ENCODE measurements at places on chromosomes 6 and 20. TPM values are rescaled to one million over a fixed set of nuclear protein-coding genes. Genes with fewer than 3 reads are reported as not detected.

GRCh38 chr20:32433311-32434021 lies 75.3 kb downstream of the ASXL1 start:
- H3K4me3 ChIP-seq = no peak overlapping the region
- no peaks in the 10 kb centered on the region for H3K27me3 ChIP-seq
- DNase-seq = no peak
- H3K4me1 ChIP-seq = peaks cover 3% of the 10 kb centered on the region
- H3K36me3 ChIP-seq = peaks cover 70% of the 10 kb centered on the region

- no peak overlapping the region for H3K4me3 ChIP-seq
- no peak overlapping the region for H3K27ac ChIP-seq
- peaks cover 25% of the 10 kb centered on the region for H3K27me3 ChIP-seq
- H3K36me3 ChIP-seq = no peaks in the 10 kb centered on the region
- no peak for DNase-seq
These were observed 22.0 kb downstream of the ZNF334 start for GRCh38 chr20:46491354-46491753.

GRCh38 chr6:128172081-128172480 lies 271.2 kb upstream of the THEMIS start:
- no peak overlapping the region for H3K4me3 ChIP-seq
- DNase-seq = no peak
- H3K27me3 ChIP-seq = peaks cover 7% of the 10 kb centered on the region
- H3K27ac ChIP-seq = no peak overlapping the region

- no peaks in the 10 kb centered on the region for H3K27me3 ChIP-seq
- DNase-seq = no peak
- H3K4me1 ChIP-seq = peaks cover 52% of the 10 kb centered on the region
- no peak overlapping the region for H3K4me3 ChIP-seq
- H3K36me3 ChIP-seq = peaks cover 26% of the 10 kb centered on the region
- peak overlapping the region; percentile 29 for H3K27ac ChIP-seq
These were observed 39.0 kb downstream of the NCOA3 start for GRCh38 chr20:47540443-47541354.

- H3K36me3 ChIP-seq = no peaks in the 10 kb centered on the region
- DNase-seq = no peak
- peaks cover 45% of the 10 kb centered on the region for H3K4me1 ChIP-seq
- peak overlapping the region; percentile 93 for H3K27ac ChIP-seq
These were observed 112.4 kb upstream of the ZNF217 start for GRCh38 chr20:53706008-53706465.

Gene MRPL18
- 106 TPM for total RNA-seq

Gene MROH8
- 1.3 TPM for total RNA-seq

Gene MPIG6B
- total RNA-seq = not detected

Gene PCK1
- not detected for total RNA-seq

- H3K27ac ChIP-seq = no peak overlapping the region
- H3K36me3 ChIP-seq = no peaks in the 10 kb centered on the region
These were observed 348.0 kb downstream of the CDH4 start for GRCh38 chr20:61600016-61600415.

GRCh38 chr20:58058421-58059259 lies 169.8 kb downstream of the ANKRD60 start:
- H3K27me3 ChIP-seq = peaks cover 6% of the 10 kb centered on the region
- no peak for DNase-seq
- H3K27ac ChIP-seq = no peak overlapping the region
- no peaks in the 10 kb centered on the region for H3K36me3 ChIP-seq
- no peaks in the 10 kb centered on the region for H3K4me1 ChIP-seq
- no peak overlapping the region for H3K4me3 ChIP-seq

DNA sequence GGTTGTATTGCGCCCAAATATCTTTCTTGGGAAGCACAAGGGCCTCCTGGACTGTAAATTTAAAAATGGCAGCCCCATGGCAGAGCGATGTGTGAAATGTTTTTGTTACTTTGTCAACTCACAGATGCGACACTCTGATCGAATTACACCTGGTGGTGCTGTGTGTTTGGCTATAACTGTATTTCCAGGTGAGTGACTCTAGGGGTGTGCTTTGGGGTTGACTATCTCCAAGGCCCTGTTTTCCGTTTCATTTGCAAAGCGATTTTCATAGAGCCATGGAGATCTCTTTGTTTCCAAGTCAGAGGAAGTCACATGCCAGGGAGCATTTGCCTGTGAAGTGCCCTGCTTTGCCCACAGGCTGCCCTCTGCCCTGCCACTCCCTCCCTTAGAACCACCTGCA lies 93.5 kb downstream of the CDC5L start:
- no peaks in the 10 kb centered on the region for H3K36me3 ChIP-seq
- H3K4me3 ChIP-seq = no peak overlapping the region
- no peak for DNase-seq
- peaks cover 12% of the 10 kb centered on the region for H3K27me3 ChIP-seq
- H3K4me1 ChIP-seq = no peaks in the 10 kb centered on the region
